Activated gamma-delta T cell (primary cell): ENCODE measurements at places on chromosomes 5 and 9.

DNA sequence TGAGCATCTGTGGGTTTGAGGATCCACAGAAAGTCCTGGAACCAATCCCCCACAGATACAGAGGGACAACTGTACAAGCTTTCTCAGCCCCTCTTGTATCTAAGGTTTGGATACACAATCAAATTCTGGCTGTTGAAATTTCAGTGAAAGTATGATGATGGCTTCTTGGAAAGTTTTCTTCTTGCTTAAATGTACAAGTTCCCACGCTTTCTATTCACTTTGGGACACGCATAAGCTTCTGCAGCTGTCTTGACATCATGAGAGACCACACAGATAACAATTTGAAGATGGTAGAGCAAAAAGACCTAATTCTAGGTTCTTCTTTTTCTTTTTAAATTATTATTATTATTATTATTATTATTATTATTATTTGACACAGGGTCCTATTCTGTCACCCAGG lies 31.6 kb upstream of the ARL15 start:
- DNase-seq, result no peak

- no peak for DNase-seq
Measured at GRCh38 chr9:14993061-14993800, 83.0 kb upstream of the FREM1 start.

DNA sequence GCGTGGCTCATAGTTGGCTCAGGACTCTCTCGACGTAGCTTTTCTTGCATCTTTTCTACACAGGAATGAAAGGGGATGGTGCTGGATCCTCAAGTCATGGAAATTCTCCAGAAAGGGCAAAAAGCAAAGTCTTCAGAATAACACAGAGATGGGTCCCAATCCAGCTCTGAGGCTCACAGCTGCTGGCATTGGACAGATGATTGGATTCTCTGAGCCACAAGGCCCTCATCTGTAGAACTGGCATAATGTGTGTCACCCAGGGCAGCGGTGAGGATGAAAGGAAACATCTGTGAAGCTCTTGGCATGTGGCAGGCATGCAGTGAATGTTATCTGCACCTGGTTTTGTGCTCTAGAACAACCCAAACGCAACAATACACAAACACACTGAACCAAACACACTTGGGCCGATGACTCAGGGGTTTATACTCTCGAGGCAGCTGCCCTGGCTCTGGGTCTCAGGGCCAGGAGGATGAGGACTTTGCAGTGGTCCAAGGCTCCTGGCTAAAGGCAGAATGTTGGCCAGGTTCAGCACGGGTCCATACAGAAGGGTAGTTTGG lies 64.0 kb upstream of the UBTD2 start:
- DNase-seq, result no peak

- DNase-seq, result no peak
Measured at GRCh38 chr5:180018347-180019060, 53.1 kb downstream of the RNF130 start.

DNA sequence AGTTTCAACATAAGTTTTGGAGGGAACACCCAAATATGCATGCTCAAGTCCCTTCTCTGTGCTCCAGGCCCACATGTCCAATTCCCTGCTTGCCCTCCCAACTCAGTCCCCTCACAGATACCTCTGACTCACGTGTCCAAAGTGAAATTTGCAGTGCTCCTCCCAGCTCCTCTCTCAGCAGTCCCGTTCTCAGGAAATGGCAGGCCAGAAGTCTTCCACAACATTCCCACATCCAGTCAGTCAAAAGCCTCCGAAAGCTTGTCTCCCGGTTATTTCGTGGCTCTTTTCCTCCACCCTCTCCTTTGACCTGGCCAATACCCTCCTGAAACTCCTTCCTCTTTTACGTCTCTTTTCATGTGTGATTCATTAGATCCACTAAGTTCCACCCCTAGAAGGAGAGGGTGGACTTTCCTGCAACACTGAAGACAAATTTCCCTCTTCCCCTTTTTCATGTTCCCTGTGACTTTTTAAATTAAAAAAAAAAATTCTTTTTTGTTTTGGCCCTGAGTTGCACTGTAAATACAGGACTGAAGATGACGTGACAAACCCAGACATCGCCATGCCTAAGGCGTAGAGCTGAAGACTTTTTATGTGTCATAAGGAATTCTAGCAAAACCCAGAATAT lies 12.8 kb upstream of the MGAT1 start:
- DNase-seq, result no peak

DNA sequence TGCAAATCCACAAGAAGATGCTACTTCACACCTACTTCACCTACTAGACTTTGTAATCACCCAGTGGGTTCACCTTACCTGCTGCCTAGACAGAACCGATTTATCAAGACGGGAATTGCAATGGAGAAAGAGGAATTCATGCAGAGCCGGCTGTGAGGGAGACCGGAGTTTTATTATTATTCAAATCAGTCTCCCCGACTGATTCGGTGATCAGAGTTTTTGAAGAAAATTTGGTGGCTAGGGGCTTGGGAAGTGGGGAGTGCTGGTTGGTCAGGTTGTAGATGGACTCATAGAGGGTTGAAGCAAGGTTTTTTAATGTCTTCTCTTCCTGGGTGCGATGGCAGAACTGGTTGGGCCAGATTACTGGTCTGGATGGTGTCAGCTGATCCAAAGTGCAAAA lies 23.4 kb downstream of the SFXN1 start:
- DNase-seq, result no peak

GRCh38 chr5:72557167-72558045 lies 50.2 kb upstream of the ZNF366 start:
- no peak for DNase-seq

- no peak for DNase-seq
Measured at GRCh38 chr5:72815580-72816283, 729 bp upstream of the TNPO1 start.

DNA sequence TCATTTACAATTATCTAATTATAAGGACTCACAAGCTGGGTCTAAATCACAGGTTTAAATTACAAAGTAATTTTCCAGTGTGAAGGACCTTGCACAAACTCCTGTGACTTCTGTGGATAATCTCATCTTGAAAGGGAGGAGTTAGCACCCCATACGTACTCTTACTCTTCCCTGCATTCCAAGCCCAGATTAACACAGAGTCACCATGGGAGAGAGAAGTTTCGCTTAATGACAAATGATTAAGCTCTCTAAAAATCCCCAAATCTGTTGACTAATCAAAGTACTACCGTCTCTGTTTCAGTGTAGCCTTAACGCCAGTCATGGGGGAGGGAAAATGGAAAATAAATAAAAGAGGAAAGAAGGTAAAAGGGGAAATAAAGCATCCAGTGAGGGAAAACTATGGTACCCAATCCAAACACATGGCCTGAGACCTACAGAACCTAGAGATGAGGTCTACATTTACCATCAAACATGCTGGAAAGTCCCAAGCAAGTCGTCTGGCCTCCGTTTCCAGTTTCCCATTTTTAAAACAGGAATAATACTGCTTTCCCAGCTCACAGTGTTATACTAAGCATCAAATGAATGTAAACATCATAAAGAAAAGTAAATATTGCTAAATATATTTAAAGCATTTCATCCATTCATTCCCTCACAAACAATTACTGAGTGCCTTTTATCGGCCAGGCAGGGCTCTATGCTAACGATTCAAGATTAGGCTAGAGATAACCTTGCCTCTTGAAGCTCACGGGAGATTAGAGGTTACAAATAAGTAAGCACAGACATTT lies 63.2 kb downstream of the PCA3 start:
- DNase-seq, result no peak

DNA sequence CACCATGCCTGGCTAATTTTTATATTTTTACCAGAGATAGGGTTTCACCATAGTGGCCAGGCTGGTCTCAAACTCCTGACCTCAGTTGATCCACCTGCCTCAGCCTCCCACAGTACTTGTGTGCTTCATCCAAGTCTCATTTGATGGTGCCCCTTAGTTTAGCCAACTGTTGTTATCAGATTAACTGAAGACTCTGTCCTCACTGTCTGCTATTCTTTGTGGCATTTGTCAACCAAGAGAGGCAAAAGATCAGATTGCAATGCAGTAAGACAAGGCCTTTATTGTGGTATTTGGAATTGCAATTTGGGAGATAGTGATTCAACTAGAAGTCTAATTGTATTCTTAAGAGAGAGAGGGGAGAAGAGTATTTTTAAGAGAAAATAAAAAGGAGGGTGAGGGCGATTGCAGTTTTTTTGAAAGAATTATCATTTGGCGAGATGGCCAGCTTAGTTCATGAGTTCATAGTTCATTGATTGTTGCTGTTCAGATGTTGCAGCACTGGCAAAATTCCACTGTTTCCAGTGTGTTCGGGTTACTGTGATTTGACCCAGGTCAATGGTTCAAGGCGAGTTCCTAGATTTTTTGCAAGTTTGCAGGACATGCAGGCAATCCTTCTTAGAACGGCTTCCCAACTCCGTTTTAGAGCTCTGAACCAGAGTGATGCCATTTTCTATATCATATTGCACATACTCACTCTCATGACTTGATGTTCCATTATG lies 1156.9 kb downstream of the CDH9 start:
- no peak for DNase-seq

DNA sequence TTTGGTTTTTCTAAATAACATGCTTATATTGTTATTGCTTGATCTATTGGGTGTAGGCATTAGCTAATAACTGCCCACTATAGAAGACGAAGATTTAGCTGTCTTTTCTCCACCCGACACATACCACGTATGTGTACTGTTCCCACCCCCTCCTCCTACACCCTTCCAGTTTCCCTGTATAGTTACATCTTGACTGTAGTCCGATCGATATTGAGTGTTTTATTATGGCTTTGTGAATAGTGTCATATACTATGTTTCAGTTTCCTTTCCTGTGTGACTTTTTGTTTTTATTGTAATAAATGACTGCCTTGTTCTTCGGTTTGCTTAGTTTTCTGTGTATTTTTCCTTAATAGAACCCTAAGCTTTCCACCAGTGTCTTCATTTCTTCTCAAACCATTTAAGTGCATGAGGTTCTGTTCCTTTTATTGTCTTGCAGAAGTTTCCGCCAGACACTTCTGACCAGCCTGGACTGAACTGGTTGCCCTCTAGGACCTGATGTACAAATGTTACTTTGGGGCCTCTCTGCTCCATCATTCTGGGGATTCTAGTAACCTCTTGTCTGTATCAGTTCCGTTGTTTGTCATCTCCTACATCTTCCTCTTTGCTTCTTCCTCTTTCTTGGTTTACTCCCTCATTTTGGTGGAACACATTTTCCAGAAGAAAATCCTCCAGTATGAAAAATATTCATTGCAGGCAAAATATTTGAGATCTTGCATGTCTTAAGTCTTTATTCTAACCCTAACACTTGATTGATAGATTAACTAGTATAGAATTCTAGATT lies 61.8 kb downstream of the PRKACG start:
- DNase-seq, result no peak

- DNase-seq, result no peak
Measured at GRCh38 chr9:98861781-98862504, 54.5 kb downstream of the GALNT12 start.

GRCh38 chr5:179333796-179334761 lies 11.2 kb downstream of the ADAMTS2 start:
- DNase-seq, result no peak

DNA sequence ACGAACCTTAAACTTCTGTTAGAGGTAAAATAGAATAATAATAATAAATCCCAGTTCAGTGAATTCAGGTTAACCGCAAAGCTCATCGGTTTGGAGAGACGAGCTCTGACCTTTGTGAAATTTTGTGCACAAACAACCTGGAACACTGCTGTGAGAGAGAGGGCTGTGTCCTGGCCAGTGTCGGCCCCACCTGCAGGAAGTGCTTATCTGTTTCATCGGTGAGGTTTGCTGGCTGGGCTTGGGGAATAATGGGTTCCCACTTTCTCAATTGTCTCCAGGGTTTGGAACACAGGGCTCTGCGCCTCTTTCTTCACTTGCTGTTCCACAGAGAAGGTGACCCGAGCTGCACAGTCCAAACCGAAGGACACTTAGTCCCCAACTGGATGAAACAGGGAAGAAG lies 19.3 kb upstream of the CLPTM1L start:
- DNase-seq, result no peak

DNA sequence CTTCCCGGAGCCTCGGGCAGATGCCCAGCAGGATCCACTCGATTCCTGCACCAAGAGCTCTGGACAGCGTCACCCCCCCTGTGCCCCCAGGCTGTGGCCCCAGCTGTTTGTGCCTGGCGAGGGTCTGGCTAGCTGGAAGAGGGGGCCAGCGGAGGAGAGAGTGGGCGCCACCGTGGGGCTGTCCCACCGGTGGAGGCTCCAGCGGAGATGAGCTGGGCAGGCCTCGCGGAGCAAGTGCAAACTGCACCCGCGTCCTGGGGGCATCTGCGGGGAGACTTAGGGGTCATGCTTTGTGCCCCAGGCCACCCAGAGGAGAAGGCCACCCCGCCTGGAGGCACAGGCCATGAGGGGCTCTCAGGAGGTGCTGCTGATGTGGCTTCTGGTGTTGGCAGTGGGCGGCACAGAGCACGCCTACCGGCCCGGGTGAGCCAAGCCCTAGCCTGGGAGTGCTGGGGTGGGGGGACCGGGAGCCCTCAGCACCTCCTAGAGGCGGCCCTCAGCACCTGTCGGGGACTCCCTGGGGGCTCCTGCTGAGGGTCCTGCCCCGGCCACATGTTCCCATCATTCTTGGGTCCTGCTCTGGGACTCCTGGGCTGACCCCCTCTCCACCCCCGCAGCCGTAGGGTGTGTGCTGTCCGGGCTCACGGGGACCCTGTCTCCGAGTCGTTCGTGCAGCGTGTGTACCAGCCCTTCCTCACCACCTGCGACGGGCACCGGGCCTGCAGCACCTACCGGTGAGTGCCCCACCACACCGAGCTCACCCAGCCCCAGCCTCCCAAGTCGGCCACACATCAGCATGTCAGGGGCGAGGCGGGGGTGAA lies 5.4 kb downstream of the EGFL7 start:
- DNase-seq, result no peak

DNA sequence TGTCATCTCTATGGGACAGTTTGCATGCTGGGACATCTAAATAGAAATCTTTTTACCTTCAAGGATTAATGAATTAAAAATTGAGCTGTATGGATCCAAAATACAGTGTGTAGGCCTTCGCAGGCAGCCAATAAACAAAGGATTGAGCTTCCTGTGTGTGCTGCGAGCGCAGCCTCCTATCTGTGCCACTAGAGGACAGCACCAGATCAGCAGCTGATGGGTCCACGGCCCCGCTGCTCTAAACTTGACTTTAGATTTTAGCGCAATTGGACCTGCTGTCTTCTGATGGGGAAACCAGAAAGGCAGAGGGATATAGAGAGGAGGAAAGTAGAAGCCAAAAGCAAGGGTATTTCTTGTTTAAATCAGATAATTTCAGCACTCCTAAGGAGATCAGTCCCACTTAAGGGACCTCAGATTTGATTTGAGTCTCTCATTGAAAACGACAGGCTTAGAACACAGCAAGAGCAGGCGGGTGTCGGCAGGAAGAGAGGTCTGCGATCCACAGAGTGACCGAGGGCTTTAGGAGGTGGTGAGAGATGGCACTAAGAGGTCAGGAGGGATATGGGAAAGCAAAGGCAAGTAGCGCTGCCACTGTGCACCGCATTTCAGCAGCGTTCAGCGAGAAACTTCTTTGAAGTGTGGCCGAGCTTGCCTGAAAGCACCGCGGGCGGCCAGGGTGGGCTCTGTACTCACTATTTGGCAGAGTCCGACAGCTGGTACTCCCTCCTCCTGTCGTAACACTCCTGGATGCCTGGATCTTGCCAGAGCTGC lies 214.3 kb downstream of the GNA14 start:
- no peak for DNase-seq

- DNase-seq, result no peak
Measured at GRCh38 chr5:124669956-124670721, 76.3 kb downstream of the ZNF608 start.
